Bone marrow (tissue), 2 donors: ENCODE measurements at places on chromosomes 11 and 22.

DNA sequence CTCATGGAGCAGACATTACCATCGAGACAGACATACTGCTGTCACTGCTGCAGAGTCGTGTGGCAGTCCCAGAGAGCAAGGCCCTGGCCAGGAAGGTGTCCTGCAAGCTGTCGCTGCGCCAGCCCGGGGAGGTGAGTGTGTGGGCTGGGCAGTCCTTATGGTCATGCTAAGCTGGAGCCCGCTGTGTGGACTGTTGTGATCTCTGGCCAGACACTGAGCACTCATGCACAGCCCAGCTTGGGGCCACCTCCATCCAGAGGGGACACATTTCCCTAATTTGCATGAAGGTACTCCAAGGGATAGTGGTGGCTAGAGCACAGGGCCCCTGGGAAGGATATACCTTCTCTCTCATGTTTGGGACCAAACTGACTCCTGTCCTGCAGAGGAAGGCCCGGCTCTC, 9.6 kb downstream of the ANKK1 start:
- DNase-seq = no peak

GRCh38 chr22:20094197-20094807, 14.3 kb downstream of the DGCR8 start:
- no peak for DNase-seq

DNA sequence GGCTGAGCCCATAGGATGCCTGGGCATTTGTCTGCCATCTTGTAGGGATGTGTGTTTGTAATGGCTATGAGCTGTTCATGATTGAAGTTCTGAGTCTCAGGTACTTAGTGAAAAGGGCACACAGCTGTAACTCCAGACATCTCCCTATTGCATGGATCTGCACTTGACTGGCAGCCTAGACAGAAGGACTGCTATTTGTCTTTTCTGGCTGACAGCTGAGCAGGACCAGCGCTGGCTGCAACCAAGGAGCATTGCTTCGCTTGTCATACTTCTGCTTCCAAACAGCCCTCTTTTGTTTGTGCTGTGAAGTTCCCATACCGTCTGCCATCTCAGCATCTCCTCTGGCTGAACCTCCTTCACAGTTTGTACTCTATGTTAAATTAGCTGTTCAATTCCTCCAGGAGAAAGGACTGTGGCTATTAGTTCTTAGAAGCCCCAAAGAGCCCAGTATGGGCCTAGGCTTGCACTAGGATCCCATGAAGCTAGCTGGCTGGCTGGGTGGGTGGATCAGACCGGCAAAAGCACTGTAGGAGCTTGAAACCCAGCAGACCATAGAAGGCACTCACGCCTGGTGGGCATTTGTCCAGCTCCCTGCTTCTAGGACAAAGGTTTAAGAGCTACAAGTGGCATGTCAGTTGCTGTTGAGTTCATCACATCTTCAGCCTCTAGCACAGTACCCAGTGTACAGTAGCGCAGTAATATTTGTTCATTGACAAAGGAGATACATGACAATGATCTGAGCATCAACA, 20.4 kb downstream of the HIRA start:
- no peak for DNase-seq

GRCh38 chr11:9172389-9172788, 81.0 kb upstream of the SCUBE2 start:
- DNase-seq = no peak
